ENCODE measurements at places on chromosomes 3 and 15.

DNA sequence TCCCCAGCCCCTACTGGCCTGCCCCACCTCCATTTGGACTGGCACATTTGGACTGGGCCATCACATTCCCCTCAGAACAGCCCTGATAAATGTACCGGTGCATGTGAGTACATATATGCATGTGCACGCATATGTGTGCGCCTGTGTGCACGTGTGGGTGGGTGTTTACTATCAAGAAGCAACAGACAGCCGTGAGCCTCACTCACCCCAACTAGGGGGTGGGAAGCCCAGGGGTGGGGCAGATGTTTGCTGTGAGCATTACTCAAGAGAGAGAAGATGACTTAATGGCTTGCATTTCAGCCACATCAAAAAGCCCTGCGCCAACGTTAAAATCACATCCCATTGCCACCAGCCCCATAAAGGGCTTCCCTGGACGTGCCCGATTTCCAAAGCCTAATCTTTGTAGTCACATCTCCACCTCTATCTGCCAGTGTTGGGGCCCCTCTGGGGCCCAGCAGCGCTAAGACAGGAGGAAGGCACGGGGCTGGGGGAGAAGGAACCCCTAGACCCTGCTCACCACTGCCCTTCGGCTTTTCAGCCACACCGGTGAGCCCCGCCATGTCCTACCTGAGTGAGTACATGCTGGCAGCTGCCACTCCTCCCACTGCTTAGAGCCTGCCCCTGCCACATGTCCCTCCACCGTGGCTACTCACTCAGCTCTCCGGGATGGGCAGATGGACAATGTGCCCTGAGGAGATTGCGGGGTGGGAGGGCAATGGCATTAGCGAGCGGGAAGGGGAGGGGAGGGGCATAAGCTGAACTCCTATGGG is 10.9 kb downstream of the ITIH3 start:
- no peak for DNase-seq
- no peaks in the 10 kb centered on the region for H3K4me1 ChIP-seq
- H3K27me3 ChIP-seq, result no peaks in the 10 kb centered on the region
- no peak overlapping the region for H3K4me3 ChIP-seq

GRCh38 chr3:119300991-119301391 is 6.8 kb downstream of the ARHGAP31 start:
- no peak overlapping the region for H3K27ac ChIP-seq
- H3K36me3 ChIP-seq, result no peaks in the 10 kb centered on the region
- no peak for DNase-seq
- no peaks in the 10 kb centered on the region for H3K27me3 ChIP-seq

DNA sequence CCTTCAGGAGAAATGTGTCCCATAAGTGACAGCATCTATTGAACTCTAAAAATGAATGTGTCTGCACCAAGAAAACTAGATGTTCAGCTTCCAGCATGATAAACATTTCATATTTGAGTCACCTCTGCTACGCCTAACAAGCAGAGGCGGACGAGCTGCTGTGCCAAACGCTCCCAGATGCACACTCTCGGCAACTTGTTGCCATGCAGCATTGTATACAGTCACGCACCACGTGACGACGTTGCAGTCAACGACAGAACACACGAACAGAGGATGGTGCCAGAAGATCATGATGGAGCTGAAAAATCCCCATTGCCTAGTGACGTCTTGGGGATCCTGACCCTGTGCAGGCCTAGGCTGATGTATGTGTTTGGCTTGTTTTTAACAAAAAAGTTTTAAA is 137.5 kb downstream of the XXYLT1 start:
- peak; percentile 56 for DNase-seq
- H3K4me3 ChIP-seq, result no peak overlapping the region
- no peak overlapping the region for H3K27ac ChIP-seq
- H3K4me1 ChIP-seq, result no peaks in the 10 kb centered on the region

GRCh38 chr3:193554811-193555210 is at the start of gene ATP13A4:
Gene ATP13A4, minus strand, starts transcription at chr3:193554895. Its CDS starts 96 bp downstream, at chr3:193554799.
- no peak within 1 kb of the TSS for H3K27ac ChIP-seq
- H3K4me1 ChIP-seq, result no peaks in the 10 kb centered on the region
- H3K4me3 ChIP-seq, result no peak within 1 kb of the TSS
- no peaks in the 10 kb centered on the region for H3K36me3 ChIP-seq

DNA sequence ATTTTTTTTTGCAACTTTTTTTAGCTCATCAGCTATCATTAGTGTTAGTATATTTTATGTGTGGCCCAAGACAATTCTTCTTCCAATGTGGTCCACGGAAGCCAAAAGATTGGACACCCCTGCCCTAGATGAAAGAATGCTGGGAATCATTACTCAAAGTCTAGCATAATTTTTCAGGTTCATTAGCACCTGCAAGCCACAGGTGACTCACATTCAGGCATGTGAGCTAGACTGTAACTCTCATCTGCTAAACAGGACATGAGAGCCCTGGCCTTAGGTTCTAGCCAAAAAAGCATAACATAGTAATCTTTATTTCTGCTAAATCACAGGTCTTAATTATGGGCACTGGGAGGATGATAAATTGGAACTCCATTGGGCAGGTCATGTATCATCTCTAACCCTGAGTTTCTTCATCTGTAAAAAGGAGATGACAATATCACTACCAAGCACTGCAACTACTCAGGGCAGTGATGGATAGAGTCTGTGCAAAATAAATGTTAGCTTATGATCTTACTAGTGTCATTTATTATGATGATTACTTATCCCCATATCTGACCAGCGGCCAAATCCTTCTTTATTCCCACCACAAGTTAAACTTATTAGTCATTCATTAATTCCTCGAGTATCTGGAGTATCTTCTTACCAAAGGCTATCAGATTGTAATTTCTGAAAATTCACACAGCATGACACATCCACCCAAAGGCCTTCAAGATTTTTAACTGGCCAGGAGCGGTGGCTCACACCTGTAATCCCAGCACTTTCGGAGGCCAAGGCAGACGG is 125.0 kb downstream of the PLD1 start:
- no peak for DNase-seq
- H3K27me3 ChIP-seq, result no peaks in the 10 kb centered on the region
- no peaks in the 10 kb centered on the region for H3K36me3 ChIP-seq
- H3K4me3 ChIP-seq, result no peak overlapping the region

- peaks cover 8% of the 10 kb centered on the region for H3K36me3 ChIP-seq
- DNase-seq, result no peak
- peaks cover 18% of the 10 kb centered on the region for H3K4me1 ChIP-seq
- H3K4me3 ChIP-seq, result no peak overlapping the region
Measured at GRCh38 chr15:72368899-72369298, 6.9 kb downstream of the HEXA start.

GRCh38 chr3:138916824-138917223 is 30.1 kb downstream of the FOXL2 start:
- peaks cover 5% of the 10 kb centered on the region for H3K4me1 ChIP-seq
- DNase-seq, result no peak
- H3K36me3 ChIP-seq, result no peaks in the 10 kb centered on the region
- H3K4me3 ChIP-seq, result no peak overlapping the region
- H3K27ac ChIP-seq, result no peak overlapping the region

DNA sequence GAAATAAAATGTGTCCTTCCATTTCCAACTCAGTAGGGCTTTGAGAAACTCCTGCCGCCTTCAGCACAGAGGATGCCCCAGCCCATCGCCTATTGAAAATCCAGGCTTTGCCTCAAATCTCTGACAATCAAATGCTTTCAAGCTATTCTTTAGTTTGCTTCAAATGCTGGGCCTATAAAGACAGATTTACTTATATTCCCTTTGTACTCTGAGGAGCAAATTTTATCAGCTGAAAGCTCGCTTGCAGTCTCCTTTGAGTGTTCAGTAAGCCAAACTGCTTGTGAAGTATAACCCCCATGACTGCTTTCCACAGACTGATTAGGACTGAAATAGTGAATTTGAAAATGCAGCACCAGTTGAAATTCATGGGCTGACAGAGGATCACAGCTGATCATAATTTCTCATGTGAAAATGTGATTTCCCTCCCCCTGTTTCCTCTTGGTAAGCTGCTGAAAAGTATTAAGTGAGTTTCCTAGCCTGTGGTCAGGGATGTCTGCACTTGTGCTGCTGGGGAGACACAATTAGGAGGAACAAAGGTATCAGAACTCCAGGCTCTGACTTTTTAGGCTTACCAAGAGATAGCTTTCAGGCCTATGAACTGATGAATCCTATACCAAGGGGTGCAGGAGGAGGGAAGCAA is 563.4 kb upstream of the TGFBR2 start:
- H3K27ac ChIP-seq, result no peak overlapping the region
- no peaks in the 10 kb centered on the region for H3K36me3 ChIP-seq
- no peak for DNase-seq
- H3K27me3 ChIP-seq, result no peaks in the 10 kb centered on the region
- no peak overlapping the region for H3K4me3 ChIP-seq

- H3K4me3 ChIP-seq, result peak within 1 kb of the TSS; percentile 94
- DNase-seq, result peak; percentile 82
- peaks cover 6% of the 10 kb centered on the region for H3K36me3 ChIP-seq
- peaks cover 13% of the 10 kb centered on the region for H3K4me1 ChIP-seq
Measured at GRCh38 chr3:179347345-179348194, at the start of gene MFN1. Gene MFN1, plus strand, starts transcription at chr3:179347709. Its CDS starts 1,143 bp downstream, at chr3:179348852.

GRCh38 chr3:54353546-54353945 is 231.2 kb downstream of the CACNA2D3 start:
- no peaks in the 10 kb centered on the region for H3K36me3 ChIP-seq
- H3K27ac ChIP-seq, result no peak overlapping the region
- H3K4me3 ChIP-seq, result no peak overlapping the region

DNA sequence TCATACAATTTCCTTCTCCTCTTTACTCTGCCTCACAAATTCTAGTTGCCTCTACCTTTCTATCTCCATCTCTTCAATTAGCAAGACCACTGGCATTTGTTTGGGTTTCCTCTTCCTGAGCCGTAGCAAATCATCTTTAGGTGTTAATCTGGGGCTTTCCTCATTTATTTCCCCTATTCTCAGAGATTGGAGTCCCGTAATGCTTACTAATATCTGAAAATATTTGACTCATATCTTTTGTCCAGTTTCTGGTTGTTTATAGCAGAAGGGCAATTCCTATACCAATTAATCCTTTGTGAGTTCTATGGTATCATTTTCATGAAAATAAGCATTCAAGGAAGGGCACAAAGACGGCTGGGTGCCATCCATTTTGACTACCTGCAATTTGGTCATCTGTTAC is 103.7 kb downstream of the NR2E3 start:
- H3K27me3 ChIP-seq, result no peaks in the 10 kb centered on the region
- no peaks in the 10 kb centered on the region for H3K36me3 ChIP-seq
- DNase-seq, result no peak
- no peaks in the 10 kb centered on the region for H3K4me1 ChIP-seq
- H3K4me3 ChIP-seq, result no peak overlapping the region
- no peak overlapping the region for H3K27ac ChIP-seq

DNA sequence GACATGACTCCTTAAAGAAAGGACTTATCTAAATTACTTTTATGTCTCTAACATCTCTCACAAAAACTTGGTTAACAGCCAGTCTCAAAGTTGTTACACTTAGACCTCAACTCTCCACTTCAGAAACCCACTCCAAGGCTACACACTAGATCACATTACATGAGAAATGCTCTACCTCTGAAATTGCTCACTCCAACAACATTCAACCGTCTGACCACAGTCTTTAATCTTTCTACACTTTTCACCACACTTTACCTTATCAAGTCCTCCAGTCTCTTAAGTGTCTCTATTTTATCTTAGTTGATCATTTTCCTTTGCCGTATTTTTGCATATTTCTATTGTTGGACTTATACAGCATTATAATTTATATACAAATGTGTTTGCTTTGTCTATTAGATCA is 5.8 kb downstream of the SLC12A6 start:
- peaks cover 80% of the 10 kb centered on the region for H3K4me1 ChIP-seq
- no peaks in the 10 kb centered on the region for H3K27me3 ChIP-seq
- H3K4me3 ChIP-seq, result peak overlapping the region; percentile 28
- no peaks in the 10 kb centered on the region for H3K36me3 ChIP-seq

DNA sequence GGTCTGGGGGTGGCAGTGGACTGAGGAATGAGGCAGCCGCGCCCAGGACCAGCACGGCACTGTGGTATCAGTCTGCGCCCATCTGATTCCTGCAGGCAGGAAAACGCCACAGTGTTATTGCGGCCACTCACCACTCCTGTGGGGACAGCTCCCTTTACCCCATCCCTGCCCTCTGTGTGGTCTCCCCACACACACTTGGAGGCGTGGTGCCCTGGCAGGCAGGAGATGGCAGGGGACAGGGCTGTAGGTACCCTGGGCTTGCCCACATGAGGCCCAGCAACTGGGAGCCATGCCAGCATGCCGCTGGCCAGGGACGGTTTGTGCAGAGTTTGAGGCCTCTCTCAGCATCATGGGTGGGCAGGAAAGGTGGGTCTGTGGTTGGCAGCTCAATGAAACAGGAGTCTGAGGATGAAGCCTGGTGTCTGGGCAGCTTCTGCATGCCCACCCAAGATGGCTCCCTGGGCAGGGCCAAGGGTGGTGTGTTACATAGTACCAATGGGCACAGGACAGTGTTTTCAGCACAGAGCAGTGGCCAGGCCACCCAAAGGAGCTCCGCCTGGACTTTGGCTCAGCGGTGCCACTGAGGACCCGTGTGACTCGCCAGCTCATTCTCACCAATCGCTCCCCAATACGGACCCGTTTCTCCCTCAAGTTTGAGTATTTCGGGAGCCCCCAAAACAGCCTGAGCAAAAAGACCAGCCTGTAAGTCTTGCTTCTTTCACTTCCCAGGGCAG is 27.2 kb downstream of the ACAA1 start:
- no peak overlapping the region for H3K27ac ChIP-seq
- no peaks in the 10 kb centered on the region for H3K4me1 ChIP-seq
- no peaks in the 10 kb centered on the region for H3K27me3 ChIP-seq

DNA sequence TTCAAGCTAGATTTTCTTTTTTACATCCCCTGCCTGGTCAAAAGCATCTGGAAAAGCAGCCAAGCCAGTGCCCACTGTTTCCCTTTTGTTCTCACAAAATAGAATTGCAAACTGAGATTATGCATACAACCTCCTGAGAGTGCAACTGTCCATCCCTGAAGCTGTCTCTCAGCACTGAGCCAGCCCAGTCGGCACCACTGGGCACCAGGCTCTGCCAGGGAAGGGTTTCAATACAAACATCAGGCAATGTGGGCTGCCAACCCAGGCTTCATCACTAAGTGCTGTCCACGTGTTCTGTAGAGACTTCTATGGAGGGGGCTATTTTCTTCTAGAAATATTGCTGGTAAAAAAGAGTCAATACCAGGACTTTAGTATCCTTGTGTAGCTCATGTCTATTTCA is 356.3 kb upstream of the TBL1XR1 start:
- no peaks in the 10 kb centered on the region for H3K36me3 ChIP-seq
- H3K27ac ChIP-seq, result no peak overlapping the region
- no peak for DNase-seq
- no peak overlapping the region for H3K4me3 ChIP-seq
- peaks cover 33% of the 10 kb centered on the region for H3K4me1 ChIP-seq
- H3K27me3 ChIP-seq, result no peaks in the 10 kb centered on the region

All from CD8-positive, alpha-beta memory T cell (primary cell).